ENCODE measurements at places on chromosomes 6 and 20.

DNA sequence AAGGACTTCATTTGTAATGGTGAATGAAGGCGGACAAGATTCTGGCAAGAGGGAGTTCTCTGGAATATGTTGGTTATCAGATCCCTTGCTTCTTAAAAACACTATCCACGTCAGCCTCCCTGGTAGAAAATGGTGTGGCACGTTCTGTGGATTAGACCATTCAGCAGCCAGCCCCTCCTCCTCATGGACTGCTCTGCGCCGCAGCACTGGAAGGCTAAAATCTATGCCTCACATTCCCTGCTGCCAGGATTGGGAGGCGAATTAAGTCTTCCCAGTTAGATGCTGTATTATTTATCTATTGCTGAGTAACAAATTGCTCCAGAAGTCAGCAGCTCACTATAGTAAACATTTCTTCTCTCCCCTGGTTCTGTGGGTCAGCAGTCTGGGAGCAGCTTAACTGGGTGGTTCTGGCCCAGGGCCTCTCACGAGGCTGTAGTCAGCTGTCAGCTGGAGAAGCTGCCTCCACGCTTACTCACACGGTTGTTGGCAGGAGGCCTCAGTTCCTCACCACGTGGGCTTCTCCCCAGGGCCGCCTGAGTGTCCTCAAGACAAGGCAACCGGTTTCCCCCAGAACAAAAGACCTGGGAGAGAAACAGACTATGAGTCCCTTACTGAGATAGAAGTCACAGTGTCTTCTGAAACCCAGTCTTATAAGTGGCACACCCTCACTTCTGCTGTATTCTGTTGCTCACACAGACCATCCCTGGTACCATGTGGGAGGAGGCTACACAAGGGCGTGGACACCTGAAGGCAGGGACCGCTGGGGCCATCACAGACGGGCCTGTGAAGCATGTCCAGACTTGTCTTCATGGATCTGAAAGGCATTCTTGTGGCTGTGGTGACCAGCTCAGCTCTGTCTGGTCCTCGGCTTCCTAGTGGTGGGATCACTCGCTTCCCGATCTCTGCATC lies 101.0 kb downstream of the NRN1 start:
- DNase-seq: no peak

- DNase-seq: no peak
Measured at GRCh38 chr20:17501701-17502100, 29.5 kb downstream of the BFSP1 start.

DNA sequence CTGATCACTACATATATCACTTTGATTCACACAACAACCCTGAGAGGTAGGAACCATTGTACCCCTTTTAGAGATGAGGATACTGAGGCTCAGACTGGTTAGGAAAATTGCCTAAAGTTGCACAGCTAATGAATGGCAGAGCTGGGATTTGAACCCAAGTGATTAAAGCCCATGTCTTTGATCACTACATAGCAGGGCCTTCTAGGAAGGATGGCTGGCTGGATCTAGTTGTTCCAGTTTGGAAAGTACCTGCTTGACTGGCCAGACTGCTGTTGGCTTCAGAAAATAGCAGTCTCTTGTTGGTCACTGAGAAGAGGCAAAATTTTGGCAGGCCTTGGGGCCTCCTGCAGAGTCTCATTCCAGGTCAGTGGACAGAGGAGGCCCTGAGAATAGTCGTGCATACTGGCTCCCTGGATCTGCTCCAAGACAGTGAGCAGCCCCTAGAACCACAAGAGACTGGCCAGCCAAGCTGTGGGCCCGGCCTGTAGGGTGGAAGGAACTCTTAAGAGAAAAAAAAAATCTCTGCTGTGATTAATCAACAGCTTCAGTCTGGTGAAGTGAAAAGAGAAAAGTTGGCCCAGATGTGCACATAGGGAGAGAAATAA lies 17.5 kb downstream of the PPARD start:
- DNase-seq: no peak

- DNase-seq: no peak
Measured at GRCh38 chr6:42226645-42227143, 9.0 kb upstream of the MRPS10 start.

DNA sequence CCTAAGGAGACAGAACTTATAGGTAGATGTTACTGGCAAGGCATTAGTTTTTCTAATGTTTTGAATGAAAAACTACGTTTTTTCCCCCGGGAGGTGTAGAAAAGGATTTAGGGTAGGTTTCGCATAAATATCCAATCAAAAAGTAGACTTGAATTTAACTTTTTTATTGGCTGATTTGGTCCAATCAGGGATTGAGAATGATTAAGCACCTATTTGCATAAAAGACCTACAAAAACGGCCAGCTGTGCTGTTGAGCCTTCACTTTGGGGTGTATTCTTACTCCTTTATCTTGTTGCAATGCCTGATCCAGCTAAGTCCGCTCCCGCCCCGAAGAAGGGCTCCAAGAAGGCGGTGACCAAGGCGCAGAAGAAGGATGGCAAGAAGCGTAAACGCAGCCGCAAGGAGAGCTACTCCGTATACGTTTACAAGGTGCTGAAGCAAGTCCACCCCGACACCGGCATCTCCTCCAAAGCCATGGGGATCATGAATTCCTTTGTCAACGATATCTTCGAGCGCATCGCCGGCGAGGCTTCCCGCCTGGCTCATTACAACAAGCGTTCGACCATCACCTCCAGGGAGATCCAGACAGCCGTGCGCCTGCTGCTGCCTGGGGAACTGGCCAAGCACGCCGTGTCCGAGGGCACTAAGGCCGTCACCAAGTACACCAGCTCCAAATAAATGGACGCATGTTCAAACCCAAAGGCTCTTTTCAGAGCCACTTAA lies 113.5 kb upstream of the BTN3A2 start:
- peak; percentile 83 for DNase-seq

DNA sequence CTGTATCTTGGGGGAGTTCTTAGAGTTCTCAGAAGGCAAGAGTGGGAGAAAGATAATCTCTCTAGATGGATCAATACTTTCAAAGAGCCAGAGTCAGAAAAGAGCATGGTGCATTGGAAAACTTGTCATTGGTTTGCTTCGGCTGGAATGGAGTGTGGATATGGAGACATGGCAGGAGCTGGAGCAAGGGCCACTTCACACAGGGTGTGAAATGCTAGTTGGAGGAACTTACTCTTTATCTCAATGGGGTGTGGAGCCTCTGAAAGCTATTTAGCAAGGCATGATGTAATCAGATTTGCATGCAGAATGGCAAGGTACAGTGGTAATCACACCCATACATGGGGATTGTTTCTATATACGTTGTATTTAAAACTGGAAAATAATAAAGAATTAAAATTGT lies 31.5 kb upstream of the PAQR8 start:
- DNase-seq: no peak

DNA sequence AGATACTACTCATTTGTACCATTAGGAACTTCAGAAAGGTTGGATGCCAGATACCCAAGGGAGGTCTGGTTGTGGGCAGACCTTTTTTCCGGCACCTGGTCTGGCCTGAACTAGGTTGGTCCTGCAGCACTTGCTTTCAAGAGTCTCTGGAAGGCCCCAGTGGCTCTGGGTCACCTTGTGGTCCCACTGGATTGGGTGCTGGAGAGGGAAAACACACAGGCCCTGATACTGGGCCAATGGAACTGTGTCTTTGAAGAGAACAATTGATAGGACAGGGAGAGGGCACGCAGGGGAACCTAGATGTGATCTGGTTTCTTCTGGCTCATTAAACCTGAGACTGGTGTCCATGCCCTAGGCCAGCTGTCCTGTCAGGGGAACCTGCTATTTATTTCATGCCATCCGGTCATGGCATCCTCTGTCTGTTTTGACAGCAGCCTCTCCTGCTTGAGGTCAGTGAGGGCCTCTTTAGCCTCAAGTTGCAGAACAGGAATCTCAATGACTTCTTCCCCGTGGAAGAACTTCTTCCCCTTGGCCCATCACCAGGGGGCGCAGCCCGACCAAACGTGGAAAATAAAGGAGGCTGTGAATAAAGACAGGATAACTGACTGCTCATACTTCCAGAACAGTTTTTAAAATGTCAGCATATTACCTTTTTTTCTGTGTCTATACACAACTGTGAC lies 25.0 kb downstream of the TAF8 start:
- DNase-seq: peak; percentile 72

DNA sequence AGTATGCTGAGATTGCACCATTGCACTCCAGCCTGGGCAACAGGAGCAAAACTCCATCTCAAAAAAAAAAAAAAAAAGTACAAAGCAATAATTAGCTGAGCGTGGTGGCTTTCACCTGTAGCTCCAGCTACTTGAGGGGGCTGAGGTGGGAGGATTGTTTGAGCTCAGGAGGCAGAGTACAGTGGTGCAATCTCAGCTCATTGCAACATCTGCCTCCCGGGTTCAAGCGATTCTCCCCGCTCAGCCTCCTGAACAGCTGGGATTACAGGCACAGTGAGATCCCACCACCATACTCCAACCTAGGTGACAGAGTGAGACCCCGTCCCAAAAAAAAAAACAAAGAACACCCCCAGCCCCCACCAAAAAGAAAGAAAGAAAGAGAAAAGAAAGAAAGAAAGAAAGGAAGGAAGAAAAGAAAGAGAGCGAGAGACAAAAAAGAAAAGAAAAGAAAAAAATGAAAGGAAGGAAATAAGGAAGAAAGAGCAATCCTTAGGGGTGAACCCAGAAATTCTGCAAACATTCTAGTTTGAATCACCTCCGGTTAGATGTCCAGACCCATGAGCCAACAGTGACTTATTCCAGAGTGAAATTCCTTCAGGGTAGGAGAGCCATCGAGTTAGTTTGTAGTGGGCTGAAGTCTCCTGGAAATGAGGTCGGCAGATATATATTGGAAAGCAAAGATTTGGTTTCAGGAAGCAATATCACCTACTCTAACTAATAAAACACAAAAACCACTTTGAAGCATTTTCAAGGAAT lies 3.2 kb upstream of the RIPOR3 start:
- no peak for DNase-seq

DNA sequence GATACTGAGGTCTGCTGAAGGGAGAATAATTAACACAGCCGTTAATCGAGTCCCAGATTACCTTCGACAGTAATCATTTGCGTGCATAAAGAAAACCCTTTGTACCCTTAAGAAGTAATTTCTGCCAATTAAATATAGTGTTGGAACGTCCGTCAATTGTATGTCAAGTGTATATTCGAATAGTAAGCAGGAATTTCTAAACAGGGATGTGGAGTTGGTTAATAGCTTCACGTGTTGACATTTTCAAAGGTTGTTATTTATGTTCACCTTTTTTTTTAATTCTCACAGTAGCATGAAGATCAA lies 798 bp upstream of the SNAP91 start:
- no peak for DNase-seq
